ENCODE measurements at places on chromosomes 3 and 15.

DNA sequence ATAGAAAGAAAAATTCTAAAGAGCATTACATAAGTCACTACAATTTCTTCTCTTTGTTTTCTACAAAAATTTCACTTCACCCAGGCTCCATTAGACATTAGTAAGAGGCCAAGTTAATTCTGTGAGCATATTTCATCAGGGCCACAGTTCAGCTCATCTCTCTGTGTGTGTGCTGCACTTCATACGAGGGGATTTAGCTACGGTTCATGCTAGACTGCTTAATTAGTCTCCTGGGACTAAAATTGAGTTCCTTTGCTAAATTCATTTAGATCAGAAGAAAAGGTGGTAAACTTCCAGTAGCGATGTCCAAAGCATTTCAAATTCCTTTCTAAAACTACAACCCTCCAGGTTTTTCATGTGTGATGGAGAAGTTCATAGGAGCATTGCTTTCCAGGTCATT is 83.1 kb upstream of the SETMAR start:
- no peaks in the 10 kb centered on the region for H3K4me1 ChIP-seq
- H3K4me3 ChIP-seq = no peak overlapping the region
- H3K27ac ChIP-seq = no peak overlapping the region
- DNase-seq = no peak

DNA sequence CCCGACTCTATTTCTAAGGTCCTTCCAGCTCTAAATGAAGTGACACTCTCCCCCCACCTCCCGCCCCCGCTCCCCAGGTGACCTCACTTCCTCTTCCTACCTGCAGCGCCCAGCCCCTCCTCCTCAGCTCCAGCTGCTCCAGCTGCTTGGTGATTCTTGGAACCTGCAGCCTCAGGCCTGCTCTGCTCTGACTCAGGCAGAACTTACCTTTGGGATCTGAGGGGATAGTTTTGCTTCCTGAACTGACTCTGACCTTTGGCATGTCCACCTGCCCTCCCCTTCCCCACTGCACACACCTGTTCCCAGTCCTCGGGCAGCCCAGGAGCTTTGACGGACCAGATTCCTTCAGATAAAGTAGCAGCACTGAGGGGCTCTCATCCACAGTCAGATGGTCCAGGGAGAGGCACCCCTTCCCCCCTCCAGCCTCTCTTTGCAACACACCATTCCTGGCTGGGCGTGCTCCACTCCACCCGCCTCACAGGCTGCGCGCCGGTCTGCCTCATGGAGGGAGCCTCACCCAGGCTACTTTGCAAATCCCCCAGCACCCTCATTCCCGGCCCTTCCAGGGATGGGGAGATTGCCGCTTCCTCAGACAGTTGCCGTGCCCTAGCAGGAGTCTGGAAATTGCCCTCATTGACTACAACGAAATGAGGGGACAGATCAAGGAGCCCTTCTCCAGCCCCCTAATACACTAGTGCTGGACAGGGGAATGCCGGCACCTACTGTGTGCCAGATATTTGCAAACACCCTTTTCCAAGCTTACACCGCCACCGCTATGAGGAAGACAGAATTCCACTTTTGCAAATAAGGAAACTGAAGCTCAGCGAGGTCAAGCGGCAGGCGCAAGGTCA is 692 bp upstream of the C15orf39 start:
- H3K4me3 ChIP-seq = peak overlapping the region; percentile 95
- peaks cover 36% of the 10 kb centered on the region for H3K36me3 ChIP-seq
- H3K27ac ChIP-seq = peak overlapping the region; percentile 77
- no peaks in the 10 kb centered on the region for H3K27me3 ChIP-seq
- H3K4me1 ChIP-seq = peaks cover 55% of the 10 kb centered on the region
- DNase-seq = peak; percentile 37

DNA sequence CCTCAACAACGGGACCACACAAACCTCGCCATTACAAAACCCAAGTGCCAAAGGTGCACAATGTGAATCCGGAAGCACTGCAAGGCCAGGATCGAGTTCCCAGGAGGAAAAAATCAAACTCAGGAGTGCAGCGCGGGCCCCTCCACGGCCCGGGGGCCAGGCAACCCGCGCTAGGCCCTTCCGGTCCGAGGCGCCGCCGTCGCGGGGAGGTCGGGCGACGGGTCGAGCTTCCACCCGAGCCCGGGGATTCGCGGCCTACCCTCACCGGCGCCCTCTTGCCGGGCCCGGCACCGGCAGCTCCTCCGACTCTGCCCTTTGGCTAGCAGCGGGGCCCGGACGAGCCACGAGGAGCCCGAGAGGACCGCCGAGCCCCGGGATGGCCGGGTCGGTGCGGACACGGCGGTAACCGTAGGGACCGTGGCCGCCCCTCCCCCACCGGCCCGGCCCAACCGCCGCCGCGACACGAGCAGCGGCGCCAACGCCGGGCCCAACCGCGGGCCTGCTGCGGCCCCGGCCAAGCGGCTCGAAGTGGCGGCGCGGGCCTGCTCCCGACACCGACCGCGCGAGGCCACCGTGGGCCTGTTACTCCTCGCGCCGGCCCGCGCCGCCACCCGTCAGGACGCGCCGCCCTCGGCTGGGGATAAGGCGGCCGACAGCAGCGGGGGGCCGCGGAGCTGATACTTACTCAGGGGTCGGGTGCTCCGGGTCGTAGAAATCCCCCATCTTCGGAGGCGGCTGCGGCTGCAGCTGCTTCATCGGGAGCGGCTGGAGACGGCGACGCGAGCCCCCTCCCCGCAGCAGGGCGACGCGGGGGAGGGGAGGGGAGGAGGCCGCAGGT is 525 bp downstream of the SETD2 start:
- H3K36me3 ChIP-seq = peaks cover 24% of the 10 kb centered on the region
- H3K4me1 ChIP-seq = peaks cover 38% of the 10 kb centered on the region
- no peaks in the 10 kb centered on the region for H3K27me3 ChIP-seq
- peak overlapping the region; percentile 97 for H3K4me3 ChIP-seq

GRCh38 chr3:82386647-82387046 is 625.2 kb upstream of the GBE1 start:
- no peak for DNase-seq
- no peaks in the 10 kb centered on the region for H3K4me1 ChIP-seq
- H3K27ac ChIP-seq = no peak overlapping the region
- H3K27me3 ChIP-seq = no peaks in the 10 kb centered on the region

- H3K4me1 ChIP-seq = no peaks in the 10 kb centered on the region
- H3K27me3 ChIP-seq = no peaks in the 10 kb centered on the region
- no peaks in the 10 kb centered on the region for H3K36me3 ChIP-seq
- DNase-seq = no peak
- no peak overlapping the region for H3K27ac ChIP-seq
Observed at GRCh38 chr3:154195620-154196356, 74.6 kb downstream of the ARHGEF26 start.

DNA sequence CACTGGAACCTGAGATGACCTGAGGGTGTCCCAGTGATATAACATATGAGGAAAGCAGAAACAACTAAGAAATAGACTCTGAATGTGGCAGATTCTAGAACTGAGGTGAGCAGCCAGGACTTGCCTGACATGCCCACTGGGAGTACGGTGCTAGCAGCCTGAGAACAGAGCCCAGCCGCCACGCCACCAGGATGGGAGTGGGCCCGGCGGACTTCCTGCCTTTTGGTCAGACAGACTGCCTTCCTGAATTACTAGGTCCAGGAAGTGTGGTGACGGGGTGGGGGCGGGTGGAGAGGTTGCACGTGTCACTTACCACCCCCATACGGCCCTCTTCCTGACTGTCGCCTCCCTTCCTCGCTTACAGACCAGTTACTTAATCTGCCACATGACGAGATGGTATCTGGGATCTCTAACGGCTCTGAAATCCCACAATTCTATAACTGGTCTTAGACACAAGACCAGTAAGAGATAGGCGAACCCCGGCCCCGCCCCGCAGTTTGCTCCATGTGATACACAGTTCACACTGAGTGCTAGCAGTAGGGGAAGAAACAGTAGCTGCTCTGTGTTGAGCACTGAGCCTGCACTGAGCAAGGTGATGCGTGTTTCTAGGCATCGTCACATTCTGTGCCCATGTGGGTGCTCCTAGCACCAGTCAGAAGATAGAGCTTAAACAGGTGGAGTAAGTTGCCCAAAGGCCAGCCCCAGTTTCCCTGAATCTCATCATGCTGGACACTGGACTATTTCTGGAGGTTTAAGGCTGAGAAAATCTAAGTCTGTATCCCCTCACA is 95.7 kb downstream of the CPN2 start:
- DNase-seq = peak; percentile 60
- H3K27ac ChIP-seq = peak overlapping the region; percentile 90
- peaks cover 3% of the 10 kb centered on the region for H3K27me3 ChIP-seq
- peak overlapping the region; percentile 77 for H3K4me3 ChIP-seq
- peaks cover 46% of the 10 kb centered on the region for H3K4me1 ChIP-seq

DNA sequence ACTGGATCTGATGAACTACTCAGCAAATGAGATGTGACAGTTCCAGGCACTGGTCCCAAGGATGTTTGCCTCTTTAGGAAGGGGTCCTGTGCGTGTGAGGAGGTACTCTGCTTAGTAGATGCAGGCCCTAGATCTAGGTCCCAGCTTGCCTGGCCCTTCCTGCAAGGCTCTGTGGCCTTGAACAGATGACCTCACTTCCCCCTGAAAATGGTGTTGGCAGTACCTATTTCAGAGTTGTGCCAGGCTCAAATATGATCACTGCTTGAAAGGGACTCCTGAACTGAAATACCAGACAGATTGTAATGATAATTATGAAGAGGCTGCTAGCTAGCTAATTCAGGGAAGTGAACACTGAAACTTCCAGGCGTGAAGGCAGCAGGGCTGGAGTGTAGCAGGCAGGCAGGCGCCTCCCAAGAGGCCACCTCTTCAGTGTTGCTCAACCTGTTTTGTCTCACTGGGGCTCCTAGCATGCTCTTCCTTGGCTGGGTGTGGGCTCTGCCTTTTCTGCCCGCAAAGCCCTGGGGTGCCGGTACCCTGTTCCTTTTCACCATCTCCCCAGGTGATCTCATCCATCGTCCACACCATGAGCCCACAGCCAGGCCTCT is 24.1 kb upstream of the CPNE9 start:
- peaks cover 42% of the 10 kb centered on the region for H3K36me3 ChIP-seq
- H3K27ac ChIP-seq = no peak overlapping the region
- no peaks in the 10 kb centered on the region for H3K27me3 ChIP-seq
- no peak overlapping the region for H3K4me3 ChIP-seq
- no peak for DNase-seq
- no peaks in the 10 kb centered on the region for H3K4me1 ChIP-seq

GRCh38 chr3:100798012-100798411 is 88.7 kb downstream of the TFG start:
- H3K27me3 ChIP-seq = peaks cover 13% of the 10 kb centered on the region
- H3K36me3 ChIP-seq = no peaks in the 10 kb centered on the region
- peaks cover 4% of the 10 kb centered on the region for H3K4me1 ChIP-seq
- DNase-seq = no peak
- H3K4me3 ChIP-seq = no peak overlapping the region

DNA sequence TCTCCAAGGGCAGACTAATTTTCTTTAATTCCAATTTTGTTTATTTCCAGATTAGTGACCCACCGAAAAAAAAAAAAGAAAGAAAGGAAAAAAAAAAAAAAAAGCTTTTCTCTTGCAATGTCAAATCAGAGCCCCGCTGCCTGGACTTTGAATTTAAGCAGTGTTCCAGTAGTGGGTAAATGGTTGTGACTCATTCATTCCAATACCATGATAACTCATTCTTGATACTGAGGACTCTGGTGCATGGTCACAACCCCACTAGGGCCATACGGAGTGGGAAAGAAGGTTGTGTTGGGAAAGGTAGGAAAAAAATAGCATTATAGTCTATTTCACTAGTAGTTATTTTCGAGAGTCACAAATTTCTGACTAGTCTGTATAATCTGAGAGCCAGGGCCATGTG is 59.1 kb upstream of the COL8A1 start:
- H3K36me3 ChIP-seq = no peaks in the 10 kb centered on the region
- H3K27ac ChIP-seq = no peak overlapping the region
- no peak overlapping the region for H3K4me3 ChIP-seq
- no peaks in the 10 kb centered on the region for H3K4me1 ChIP-seq
- no peaks in the 10 kb centered on the region for H3K27me3 ChIP-seq
- DNase-seq = no peak

- no peak overlapping the region for H3K27ac ChIP-seq
- no peak for DNase-seq
- H3K27me3 ChIP-seq = no peaks in the 10 kb centered on the region
- no peak overlapping the region for H3K4me3 ChIP-seq
- no peaks in the 10 kb centered on the region for H3K4me1 ChIP-seq
- no peaks in the 10 kb centered on the region for H3K36me3 ChIP-seq
Observed at GRCh38 chr15:39056357-39056756, 491.7 kb upstream of the RASGRP1 start.

GRCh38 chr3:72618739-72619138 is 229.5 kb downstream of the SHQ1 start:
- H3K27me3 ChIP-seq = no peaks in the 10 kb centered on the region
- DNase-seq = no peak
- H3K27ac ChIP-seq = no peak overlapping the region
- peaks cover 6% of the 10 kb centered on the region for H3K4me1 ChIP-seq
- H3K36me3 ChIP-seq = peaks cover 1% of the 10 kb centered on the region

DNA sequence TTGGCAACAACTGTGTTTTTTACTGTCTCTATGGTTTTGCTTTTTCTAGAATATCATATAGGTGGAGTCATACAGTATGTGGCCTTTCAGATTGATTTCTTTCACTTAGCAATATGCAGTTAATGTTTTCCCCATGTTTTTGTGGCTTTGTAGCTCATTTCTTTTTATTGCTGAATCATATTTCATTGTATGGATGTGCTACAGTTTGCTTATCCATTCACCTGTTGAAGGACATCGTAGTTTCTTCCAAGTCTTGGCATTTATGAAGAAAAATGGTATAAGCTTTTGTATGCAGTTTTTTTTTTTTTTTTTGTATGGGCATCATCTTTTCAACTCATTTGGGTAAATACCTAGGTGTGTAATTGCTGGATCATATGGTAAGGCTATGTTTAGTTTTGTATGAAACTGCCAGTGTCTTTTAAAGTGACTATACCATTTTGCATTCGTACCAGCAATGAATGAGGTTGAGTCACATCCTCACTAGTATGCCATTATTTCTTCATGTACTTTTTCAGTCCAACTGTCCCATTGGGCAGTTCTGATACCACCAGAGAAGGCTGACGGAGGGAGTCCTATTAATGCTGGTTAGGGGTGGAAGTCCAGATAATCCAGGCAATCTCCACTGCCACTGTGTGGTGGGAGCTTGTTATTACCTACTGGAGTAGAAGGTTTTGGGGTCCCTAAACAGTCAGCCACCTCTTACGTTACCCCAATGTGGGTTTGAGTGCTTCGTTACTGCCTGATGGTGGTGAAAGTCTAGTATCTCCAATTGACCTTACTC is 210.5 kb downstream of the DOCK3 start:
- H3K36me3 ChIP-seq = no peaks in the 10 kb centered on the region
- no peak overlapping the region for H3K27ac ChIP-seq
- no peak for DNase-seq
- no peaks in the 10 kb centered on the region for H3K4me1 ChIP-seq

DNA sequence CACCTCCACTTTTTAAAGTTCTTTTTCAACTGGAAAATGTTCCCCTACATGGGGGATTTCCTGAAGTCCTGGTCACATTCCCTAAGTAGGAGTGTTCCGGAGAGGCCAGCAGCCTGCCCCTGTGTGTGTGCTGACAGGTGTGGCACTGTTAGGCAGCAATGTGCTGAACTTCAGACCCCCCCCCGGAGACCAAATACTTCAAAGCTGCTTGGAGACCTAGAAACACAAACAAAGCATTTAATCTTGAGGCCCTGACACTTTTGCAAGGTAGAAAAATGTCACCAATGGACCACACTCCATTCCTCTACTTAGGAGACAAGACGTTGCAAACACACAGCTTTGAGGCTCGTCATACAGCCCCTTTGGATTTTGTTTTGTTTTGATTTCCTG is 259.6 kb upstream of the CTNNB1 start:
- H3K4me3 ChIP-seq = no peak overlapping the region
- H3K27me3 ChIP-seq = no peaks in the 10 kb centered on the region
- H3K27ac ChIP-seq = no peak overlapping the region
- no peak for DNase-seq
- no peaks in the 10 kb centered on the region for H3K4me1 ChIP-seq
